ENCODE measurements at places on chromosomes 6 and 20.

- no peak for DNase-seq
These were observed 40.0 kb downstream of the MYLIP start for GRCh38 chr6:16168858-16169257.

GRCh38 chr6:113067612-113068275 lies 720.6 kb downstream of the RFPL4B start:
- no peak for DNase-seq

GRCh38 chr6:42923666-42924065 lies 5.6 kb upstream of the CNPY3 start:
- DNase-seq = no peak

- DNase-seq = peak; percentile 79
These were observed 108.7 kb downstream of the FYN start for GRCh38 chr6:111764238-111765175.

- DNase-seq = no peak
These were observed 12.4 kb upstream of the TFAP2C start for GRCh38 chr20:56616716-56617115.

GRCh38 chr20:53826597-53827291 lies 233.1 kb upstream of the ZNF217 start:
- DNase-seq = no peak

- peak; percentile 60 for DNase-seq
These were observed 50.7 kb upstream of the SIRPA start for GRCh38 chr20:1844325-1845162.

DNA sequence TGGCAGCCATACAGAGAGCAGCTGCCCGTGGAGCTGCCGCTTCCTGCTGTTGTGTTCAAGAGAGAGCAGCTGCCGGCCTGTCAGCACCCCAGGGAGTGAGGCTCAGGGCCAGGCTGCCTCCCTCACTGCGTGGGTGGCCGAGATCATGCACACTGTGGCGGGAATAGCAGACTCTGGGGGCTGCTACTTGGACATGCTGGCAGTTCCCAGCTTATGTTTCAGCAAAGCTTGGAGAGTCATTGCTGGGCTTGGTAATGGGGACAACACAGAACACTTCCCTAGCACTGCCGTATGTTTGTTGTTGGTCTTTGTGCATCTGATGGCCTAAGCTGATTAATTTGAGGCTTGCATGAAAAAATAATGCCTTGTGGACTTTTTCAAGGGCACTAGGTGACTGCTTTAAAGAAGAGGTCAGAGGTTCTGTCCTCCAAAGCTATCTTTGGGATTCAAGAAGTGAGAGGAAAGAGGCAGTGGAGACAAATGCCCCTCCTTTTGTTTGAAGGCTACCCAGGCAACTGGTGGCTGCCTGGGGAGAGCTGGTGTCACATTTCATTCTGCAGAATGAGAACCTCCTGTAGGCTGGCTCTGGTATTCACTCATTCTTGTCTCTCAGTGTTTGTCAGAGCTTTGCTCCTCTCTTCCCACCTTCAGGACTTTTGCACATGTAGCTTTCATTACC lies 18.8 kb downstream of the MRAP2 start:
- DNase-seq = no peak

- no peak for DNase-seq
These were observed 128.3 kb downstream of the CARMIL1 start for GRCh38 chr6:25407431-25407830.

- no peak for DNase-seq
These were observed 222.2 kb upstream of the FLRT3 start for GRCh38 chr20:14559612-14560011.

- DNase-seq = no peak
These were observed 3.8 kb downstream of the SMIM26 start for GRCh38 chr20:18571009-18571408.

GRCh38 chr6:132382630-132383175 lies 18.6 kb downstream of the MOXD1 start:
- no peak for DNase-seq

DNA sequence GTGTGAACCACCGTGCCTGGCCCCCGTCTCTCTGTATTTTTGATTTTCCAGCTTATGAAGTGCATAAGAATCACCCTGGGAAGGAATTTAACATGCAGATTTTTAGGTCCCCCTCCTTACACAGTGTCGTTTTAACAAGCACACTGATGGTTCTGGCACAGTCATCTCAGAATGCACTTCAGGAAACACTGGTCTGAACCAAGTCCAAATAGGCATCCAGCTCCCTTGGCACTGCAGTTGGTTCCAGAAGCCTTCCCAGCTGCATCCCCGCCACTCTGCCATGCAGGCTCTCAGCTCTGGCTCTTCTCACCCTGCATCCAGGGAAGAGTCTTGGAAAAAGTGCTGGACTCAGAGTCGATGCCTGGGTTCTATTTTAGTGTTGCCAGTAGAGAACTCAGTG lies 20.1 kb downstream of the RIPOR2 start:
- DNase-seq = no peak

- no peak for DNase-seq
These were observed 167.6 kb downstream of the THBS2 start for GRCh38 chr6:169086020-169086419.

DNA sequence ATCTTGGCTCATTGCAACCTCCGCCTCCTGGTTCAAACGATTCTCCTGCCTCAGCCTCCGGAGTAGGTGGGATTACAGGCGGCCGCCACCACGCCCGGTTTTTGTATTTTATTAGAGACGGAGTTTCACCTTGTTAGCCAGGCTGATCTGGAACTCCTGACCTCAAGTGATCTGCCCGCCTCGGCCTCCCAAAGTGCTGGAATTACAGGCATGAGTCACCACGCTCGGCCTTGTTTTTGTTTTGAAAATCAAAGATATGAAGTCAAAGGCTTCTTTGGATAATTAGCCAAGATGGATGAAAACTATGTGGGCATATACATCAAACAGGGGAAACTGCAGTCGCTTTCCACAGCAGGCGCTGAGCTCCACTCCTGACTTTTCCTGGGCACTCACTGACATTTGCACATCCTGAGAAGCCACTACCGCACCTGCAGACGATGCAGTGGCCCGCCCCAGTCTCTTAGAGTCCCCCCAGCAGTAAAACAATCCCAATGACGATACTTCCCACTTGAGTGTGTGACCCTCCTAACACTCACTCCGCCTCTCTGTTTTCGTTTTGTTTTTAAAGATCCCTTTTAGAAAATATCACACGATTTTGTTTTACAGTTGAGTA lies 44.1 kb downstream of the GJA1 start:
- DNase-seq = no peak

DNA sequence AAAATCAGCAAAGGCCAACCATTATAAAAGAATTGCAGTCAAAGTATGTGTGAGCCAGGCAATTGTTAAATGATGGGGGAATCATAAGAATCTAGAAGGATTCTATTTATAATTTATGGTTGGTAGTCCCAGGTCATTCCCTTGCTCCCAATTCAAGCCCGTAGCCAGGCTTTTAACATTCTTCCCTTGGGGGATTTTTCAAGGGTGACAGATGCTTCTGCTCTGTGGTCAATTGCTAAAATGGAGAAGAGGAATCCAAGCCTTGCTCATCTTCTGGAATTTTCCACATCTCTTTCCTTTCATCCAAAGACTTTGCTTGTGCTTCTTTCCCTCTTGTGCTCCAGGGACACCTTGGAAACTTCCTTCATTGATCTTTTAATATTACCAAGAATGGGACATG lies 18.0 kb upstream of the BCAS1 start:
- no peak for DNase-seq

DNA sequence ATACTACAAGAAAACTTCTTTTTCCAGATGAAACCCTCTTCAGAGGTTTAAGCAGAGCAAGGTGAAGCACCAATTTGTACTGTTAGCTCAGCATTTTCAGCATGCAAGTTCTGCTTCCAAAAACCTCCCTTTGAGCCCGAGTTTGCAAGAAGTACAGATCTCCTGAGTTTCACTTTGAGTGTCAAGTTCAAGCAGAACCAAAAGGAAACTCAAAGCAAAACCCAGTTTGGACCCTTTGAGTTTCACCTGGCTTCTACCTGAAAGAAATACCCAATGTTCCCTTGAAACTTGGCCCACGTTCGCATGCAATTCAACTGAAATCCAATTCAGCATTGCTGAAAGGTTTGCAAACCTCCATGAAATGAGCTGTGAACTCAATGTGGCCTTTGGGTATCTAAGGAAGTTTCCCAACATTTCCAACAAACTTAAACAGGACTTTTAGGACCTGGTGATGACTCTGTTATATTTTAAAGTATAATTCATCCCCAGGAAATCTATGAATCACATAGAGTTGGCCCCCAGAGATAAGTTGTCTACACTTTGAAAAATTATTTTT lies 62.9 kb upstream of the HBS1L start:
- peak; percentile 37 for DNase-seq

DNA sequence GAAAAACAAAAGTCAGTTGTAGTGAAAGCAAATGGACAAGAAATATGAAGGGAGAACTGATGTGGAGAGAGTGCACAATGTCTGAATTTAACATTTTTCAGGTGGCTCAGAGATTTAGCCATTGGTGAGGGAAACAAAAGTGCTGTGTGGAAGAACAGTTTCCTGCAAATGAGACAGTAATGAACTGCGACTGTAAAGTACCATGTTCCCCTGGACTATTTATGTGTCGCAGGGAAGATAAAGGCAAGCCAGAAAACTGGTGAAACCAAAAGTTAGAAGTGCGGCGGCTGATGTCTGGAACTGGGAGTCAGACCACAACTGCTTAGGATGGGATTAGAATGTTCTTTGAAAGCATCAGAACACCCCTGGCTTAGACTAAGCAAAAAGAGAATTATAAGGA lies 905.1 kb upstream of the MAN1A1 start:
- DNase-seq = no peak

Data from stimulated activated CD4-positive, alpha-beta T cell treated with anti-CD3 and anti-CD28 coated beads, Interleukin-15, amount 100 ng/mL, for 24 hours (primary cell).